ENCODE measurements at places on chromosomes 3 and 15. TPM values are rescaled to one million over a fixed set of nuclear protein-coding genes. Genes with fewer than 3 reads are reported as not detected.
A peak's percentile ranks its signal among the peaks of the same experiment; 100 is the strongest.

The GRAMD2A gene
- 7.4 TPM for total RNA-seq

The CADM2 gene
- total RNA-seq: 3.7 TPM

The DZIP1L gene
- 27.5 TPM for total RNA-seq

GRCh38 chr3:188594139-188594538 is 440.2 kb downstream of the LPP start:
- H3K36me3 ChIP-seq: no peaks in the 10 kb centered on the region
- H3K4me1 ChIP-seq: peaks cover 8% of the 10 kb centered on the region
- no peak overlapping the region for H3K4me3 ChIP-seq
- H3K27ac ChIP-seq: no peak overlapping the region

GRCh38 chr15:96361309-96362010 is 31.0 kb downstream of the NR2F2 start:
- peak overlapping the region; percentile 14 for H3K27ac ChIP-seq
- no peaks in the 10 kb centered on the region for H3K27me3 ChIP-seq
- no peaks in the 10 kb centered on the region for H3K36me3 ChIP-seq
- peak overlapping the region; percentile 70 for H3K4me3 ChIP-seq

- no peaks in the 10 kb centered on the region for H3K27me3 ChIP-seq
- no peak for DNase-seq
- H3K4me3 ChIP-seq: no peak overlapping the region
- no peaks in the 10 kb centered on the region for H3K4me1 ChIP-seq
- H3K36me3 ChIP-seq: no peaks in the 10 kb centered on the region
Measured at GRCh38 chr3:17946619-17947018, 204.2 kb upstream of the TBC1D5 start.

The TUSC7 gene
- total RNA-seq: not detected

- H3K4me3 ChIP-seq: no peak overlapping the region
- no peaks in the 10 kb centered on the region for H3K36me3 ChIP-seq
- H3K27ac ChIP-seq: no peak overlapping the region
- no peaks in the 10 kb centered on the region for H3K27me3 ChIP-seq
- no peak for DNase-seq
- H3K4me1 ChIP-seq: no peaks in the 10 kb centered on the region
Measured at GRCh38 chr3:51436998-51437639, 46.0 kb downstream of the RBM15B start.

DNA sequence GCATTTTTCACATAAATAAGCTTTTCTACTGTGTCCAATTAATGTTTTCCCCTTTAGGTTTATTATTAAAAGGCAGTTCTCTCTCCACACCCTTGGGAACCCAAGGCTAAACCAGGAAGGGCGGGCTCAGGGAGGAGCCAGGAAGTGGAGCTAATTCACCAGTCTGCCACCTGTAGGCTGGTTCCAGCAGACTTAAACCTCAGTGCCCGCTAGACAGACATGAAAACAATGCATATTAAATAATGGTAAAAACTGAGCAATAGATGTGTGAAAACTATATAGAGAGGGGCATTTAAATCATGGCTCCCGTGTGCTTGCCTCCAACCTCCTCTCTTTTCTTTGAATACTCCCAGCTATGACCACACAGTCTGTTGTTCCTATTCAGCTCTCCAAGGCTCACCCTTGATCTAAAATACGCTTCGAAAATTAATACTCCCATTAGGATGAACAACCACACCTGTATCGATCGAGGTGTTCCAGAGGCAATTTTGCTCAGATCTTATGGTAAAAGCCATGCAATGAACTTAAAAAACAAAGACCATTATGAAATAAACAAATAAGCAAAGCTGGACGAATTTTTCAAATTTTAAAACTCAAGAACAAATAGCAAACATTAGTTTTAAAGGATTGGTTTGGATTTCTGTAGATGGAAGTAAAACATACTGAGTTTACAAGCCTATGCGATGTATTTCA is 253.3 kb downstream of the TJP1 start:
- H3K4me3 ChIP-seq: no peak overlapping the region
- no peaks in the 10 kb centered on the region for H3K36me3 ChIP-seq
- peaks cover 20% of the 10 kb centered on the region for H3K4me1 ChIP-seq
- DNase-seq: no peak
- no peaks in the 10 kb centered on the region for H3K27me3 ChIP-seq
- no peak overlapping the region for H3K27ac ChIP-seq

GRCh38 chr3:106578911-106579310 is 710.1 kb upstream of the CBLB start:
- no peak for DNase-seq
- H3K4me3 ChIP-seq: no peak overlapping the region
- no peaks in the 10 kb centered on the region for H3K36me3 ChIP-seq
- H3K27ac ChIP-seq: no peak overlapping the region
- no peaks in the 10 kb centered on the region for H3K4me1 ChIP-seq

DNA sequence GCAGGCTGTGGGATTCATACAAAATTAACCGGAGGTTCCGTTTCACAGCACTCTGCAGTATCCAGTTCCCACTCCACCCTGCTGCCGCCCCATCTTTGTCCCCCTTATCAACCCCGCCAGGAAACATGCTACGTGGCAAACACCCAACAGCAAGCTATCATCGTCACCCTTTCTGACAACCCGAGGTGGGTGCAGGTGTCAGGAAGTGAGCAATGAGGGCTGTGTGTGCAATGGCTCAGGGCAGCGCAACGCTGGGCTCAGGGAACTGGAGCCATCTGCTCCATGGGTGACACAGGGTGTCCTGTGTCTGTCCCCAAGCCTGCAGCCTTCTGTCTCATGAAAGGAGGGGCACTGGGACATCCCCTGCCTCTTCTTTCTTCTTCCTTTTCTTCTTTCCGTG is 60.9 kb downstream of the ATP2B2 start:
- H3K4me3 ChIP-seq: no peak overlapping the region
- H3K4me1 ChIP-seq: no peaks in the 10 kb centered on the region
- no peaks in the 10 kb centered on the region for H3K27me3 ChIP-seq
- no peak overlapping the region for H3K27ac ChIP-seq

The ZKSCAN7 gene
- total RNA-seq: 2.7 TPM

GRCh38 chr3:23612296-23612891 is 193.4 kb upstream of the UBE2E1 start:
- DNase-seq: no peak
- H3K27ac ChIP-seq: no peak overlapping the region
- H3K4me1 ChIP-seq: peaks cover 9% of the 10 kb centered on the region

The CP gene
- 26.3 TPM for total RNA-seq

DNA sequence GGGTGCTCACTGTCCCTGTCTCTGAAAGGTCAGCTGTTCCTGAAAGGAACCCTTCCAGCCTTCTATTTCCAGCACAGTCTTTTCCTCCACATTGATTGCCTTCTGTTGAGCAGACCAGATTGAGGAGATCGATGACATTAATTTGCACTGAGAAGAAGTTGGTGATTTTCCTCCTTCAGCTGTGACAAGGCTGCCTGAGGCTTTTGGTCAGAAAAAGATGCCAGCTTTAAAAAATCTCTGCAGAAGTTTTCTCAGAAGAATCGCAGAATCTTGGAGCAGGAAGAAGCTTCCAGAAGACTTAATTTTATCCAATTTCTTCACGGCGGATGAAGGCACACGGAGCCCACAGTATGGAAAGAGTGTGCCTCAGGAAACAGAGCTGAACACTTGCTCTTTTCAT is 112.8 kb downstream of the FAM43A start:
- H3K27ac ChIP-seq: no peak overlapping the region
- H3K4me3 ChIP-seq: no peak overlapping the region
- H3K36me3 ChIP-seq: no peaks in the 10 kb centered on the region
- peaks cover 8% of the 10 kb centered on the region for H3K4me1 ChIP-seq
- no peaks in the 10 kb centered on the region for H3K27me3 ChIP-seq

DNA sequence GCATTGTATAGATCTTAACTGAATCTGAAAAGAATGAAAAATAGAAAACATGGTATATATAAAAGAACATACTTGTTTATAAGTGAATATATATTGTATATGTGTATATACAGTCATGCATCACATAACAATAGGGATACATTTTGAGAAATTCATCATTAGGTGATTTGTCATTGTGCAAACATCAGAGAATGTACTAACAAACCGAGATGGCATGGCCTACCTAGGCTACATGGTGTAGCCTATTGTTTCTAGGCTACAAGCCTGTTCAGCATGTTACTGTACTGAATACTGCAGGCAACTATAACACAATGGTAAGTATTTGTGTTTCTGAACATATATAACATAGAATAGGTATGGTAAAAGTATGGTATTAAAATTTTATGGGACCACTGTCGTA is 64.6 kb upstream of the CHRM5 start:
- H3K27me3 ChIP-seq: no peaks in the 10 kb centered on the region
- no peaks in the 10 kb centered on the region for H3K4me1 ChIP-seq
- H3K36me3 ChIP-seq: no peaks in the 10 kb centered on the region
- no peak for DNase-seq
- no peak overlapping the region for H3K4me3 ChIP-seq

DNA sequence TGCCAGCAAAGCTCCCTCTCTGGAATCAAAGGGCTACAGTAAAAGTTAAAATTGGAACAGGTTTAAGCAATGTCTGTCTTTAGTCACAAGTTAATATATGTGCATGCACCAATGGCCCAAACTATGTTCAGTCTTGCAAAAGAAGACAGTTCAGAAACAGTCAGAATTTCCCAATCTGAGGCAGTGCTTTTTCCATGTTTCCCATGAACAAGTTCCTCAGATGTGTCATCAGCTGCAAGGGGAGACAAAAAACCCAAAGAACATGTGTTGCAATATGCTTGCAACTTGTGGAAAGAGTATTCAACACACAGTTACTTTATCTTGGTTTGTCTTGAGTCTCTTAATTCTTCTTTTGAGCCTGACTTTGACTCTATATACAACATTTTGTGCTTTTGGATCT is 148.4 kb downstream of the USP13 start:
- no peak overlapping the region for H3K4me3 ChIP-seq
- no peak overlapping the region for H3K27ac ChIP-seq
- no peaks in the 10 kb centered on the region for H3K4me1 ChIP-seq
- H3K27me3 ChIP-seq: no peaks in the 10 kb centered on the region

DNA sequence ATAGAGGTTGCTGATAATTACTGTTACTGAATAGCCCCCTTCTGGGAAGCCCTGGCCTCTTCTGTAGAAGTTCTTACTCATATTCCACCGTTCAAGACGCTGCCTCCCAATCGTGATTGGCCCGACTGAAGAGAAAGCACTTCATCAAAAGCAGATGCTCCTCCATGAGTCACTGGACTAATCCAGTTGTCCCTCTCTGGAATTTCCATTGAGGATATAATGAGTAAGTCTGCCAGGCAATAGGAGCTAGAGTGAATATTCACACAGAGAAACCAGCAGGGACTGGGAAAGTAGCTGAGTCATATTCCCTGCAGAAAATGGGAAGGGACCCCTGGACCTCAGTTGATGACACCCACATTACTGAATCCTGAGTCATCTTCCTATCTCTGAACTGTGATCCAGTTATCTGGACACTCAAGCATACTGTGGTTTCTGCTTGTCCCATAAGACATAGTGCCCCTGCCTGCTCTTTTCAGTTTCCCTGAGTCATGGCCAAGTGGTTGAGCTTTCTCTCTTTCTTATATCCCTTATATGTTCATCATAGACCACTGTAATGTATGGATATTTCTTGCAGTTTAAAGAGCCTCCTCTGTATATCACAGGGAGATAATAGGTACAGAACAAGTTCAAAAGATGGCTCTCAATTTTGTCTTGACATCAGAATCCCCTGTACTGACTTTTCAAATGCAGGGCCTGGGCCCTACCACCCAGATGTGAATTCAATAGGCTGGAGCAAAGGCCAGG is 151.2 kb upstream of the CDIN1 start:
- H3K4me3 ChIP-seq: no peak overlapping the region
- H3K27me3 ChIP-seq: no peaks in the 10 kb centered on the region
- H3K4me1 ChIP-seq: no peaks in the 10 kb centered on the region

DNA sequence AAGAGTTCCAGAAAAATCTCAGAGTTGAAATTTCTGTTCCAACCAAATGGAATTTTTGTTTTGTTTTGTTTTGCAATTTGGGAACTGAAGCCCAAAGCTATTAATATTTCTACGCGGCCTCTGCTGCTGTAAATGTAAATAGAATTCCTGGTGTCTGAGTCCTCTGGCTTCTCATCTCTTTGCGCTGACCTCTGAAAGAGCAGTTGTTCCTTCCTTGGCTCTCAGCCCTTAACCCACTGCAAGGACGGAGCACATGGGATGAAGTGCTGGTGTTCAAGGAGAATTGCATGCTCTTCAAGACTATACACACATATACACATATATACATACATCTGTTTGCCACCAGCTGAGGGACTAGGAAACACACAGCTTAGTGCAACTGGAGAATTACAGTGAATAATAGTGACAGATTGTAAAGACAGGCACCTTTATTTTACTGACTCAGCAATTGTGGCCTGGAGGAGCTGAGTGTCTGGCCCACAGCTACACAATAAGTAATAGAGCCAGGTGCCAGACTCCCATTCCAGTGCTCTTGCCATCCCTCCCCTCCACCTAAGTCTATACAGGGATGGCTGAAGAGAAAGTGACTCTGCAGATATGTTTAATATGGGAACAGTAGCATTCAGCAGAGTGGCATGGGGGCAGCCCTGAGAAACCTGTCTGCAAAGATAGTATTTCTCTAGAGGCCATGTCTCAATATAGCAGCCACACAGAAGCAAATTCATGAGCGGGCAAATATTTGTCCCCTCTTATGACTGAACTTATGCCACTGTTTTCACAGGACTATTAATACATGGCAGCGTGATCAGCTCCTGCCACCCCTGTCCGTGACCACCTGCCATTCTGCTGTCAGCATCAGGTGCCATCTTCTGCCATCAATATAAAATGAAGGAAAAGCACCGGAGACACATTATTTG is 42.3 kb downstream of the NEK10 start:
- H3K27me3 ChIP-seq: no peaks in the 10 kb centered on the region
- no peak for DNase-seq
- H3K36me3 ChIP-seq: no peaks in the 10 kb centered on the region
- no peak overlapping the region for H3K27ac ChIP-seq

DNA sequence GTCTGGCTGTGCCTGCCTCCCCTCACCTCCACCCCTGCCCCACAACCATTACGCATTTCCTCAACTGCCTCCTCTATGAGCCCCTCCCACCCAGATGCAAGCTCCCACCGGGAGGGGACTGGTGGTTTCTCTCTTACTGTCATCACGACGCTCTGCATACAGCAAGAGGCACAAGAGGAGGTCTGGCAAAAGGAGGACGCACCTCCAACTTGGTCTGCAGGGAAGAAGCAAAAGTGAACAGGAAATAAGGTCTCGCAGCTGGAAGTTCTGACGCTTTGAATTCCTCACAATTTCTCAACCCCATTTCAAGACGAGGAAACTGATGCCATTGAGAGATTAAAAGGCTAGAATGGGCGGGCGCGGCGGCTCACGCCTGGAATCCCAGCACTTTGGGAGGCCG is 42.3 kb upstream of the MUC4 start:
- H3K27me3 ChIP-seq: no peaks in the 10 kb centered on the region
- no peaks in the 10 kb centered on the region for H3K36me3 ChIP-seq
- no peak overlapping the region for H3K27ac ChIP-seq
- no peak for DNase-seq
- H3K4me3 ChIP-seq: no peak overlapping the region
- H3K4me1 ChIP-seq: peaks cover 1% of the 10 kb centered on the region

The FOXL2 gene
- total RNA-seq: 1.5 TPM

All from vagina (tissue), 2 donors.